ENCODE measurements at places on chromosomes 12 and 14. TPM values are rescaled to one million over a fixed set of nuclear protein-coding genes. Genes with fewer than 3 reads are reported as not detected.

- no peak for DNase-seq
Observed at GRCh38 chr14:105848570-105848969, 322.2 kb downstream of the TMEM121 start.

Gene PYM1
- 16.7 TPM for total RNA-seq

DNA sequence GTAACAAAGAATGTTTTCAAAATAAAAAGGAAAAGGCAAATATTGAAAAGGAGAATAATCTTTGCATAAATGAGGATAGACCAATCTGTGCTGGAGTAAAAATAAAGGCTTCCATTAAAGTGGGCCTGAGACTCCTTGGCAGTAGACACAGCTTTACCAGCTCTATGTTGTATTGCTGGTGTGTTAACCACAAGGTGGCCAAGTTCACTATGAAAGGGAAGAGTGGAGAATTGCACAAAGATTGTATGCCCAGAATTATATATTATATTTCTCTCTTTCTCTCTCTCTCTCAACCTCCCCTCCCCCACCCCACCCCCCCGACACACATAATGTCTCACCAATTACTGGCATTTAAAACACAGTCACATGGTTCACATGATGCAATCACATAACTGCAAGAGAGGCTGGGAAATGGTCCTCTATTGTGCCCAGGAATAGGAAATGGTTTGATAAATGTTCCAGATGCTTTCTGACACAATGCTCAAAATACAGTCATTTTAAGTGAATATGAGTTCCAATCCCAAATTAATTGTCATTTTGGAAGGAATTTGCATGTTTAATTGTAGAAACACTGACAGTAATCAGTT is 222.6 kb upstream of the SYT1 start:
- no peak for DNase-seq

Gene RNASE3
- total RNA-seq, result not detected

DNA sequence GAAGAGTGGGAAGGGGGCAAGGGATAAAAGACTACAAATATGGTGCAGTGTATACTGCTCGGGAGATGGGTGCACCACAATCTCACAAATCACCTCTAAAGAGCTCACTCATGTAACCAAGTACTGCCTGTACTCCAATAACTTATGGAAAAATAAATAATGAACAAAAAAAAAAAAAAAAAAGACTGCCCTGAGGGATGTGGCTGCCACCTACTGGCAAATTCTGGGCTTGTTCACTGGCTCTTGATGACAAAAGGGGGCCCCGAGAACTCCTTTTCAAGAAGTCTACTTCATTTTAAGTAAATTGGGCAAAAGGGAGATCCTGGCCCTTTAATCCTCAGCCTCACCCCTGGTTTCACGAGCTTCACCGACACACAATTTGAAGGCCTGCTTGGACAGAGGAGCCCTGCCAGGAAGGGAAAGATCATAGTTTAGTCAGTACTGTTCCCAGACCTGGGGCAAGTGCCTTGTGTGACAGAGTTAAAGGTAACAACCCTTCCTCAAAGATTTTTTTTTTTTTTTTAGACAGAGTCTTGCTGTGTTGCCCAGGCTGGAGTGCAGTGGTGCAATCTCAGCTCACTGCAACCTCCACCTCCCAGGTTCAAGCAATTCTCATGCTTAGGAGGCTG is 26.1 kb upstream of the STAC3 start:
- DNase-seq, result no peak

DNA sequence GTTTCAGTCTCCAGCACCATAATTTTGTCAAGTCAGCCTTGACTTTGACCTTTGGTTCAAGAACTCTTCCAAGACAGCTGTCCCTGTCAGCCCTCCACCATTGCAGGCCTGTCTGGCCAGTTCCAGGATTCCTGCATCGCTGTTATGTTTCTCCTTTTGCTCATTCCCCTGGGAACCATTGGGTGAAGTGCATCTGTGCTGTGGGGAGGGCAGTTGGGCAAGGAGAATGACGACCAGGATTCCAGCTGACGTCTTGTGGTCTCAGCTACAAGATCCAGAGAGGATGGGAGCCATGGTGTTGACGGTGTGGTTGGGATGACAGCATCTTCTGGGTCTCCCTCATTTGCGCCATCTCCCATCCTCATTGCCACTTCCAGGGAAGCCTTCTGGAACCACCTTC is 45.9 kb upstream of the SLC24A4 start:
- DNase-seq, result no peak

DNA sequence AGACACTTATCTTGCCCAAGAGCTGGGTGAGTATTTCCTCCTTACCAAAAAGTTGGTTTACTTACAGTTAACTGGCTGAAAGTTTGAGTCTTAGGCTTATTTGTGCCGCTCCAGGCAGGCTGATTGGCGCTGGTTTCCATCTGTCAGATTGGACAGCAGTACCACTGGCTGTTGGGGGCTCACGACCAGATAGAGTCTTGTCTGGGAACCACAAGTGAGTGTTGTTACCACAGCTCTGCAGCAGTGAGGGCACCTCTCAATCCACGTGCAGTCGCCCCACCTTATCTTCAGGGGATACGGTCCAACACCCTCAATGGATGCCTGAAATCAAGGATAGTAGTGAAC is 58.9 kb downstream of the DDX51 start:
- DNase-seq, result no peak

DNA sequence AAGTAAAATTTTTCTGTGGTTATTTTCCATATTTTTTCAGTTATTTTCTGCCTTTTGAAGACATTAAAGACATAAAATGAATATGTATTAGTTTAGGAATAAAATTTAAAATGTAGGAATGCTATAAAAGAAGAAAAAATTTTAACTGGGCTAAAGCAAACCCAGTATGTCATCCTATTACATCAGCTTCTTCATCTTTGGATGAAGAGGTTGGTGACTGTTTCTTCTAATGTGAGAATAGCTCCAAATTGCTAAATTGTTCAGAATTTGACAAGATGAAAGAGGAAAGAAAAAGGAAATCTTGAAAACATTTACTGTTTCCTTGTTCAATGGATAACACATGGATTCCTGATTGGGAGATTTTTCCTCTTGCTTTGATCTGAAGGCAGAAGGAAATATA is 52.7 kb upstream of the PZP start:
- no peak for DNase-seq

- DNase-seq, result no peak
Observed at GRCh38 chr12:9864913-9865675, 4.1 kb downstream of the CLEC2B start.

Gene STAT6
- 144 TPM for total RNA-seq

DNA sequence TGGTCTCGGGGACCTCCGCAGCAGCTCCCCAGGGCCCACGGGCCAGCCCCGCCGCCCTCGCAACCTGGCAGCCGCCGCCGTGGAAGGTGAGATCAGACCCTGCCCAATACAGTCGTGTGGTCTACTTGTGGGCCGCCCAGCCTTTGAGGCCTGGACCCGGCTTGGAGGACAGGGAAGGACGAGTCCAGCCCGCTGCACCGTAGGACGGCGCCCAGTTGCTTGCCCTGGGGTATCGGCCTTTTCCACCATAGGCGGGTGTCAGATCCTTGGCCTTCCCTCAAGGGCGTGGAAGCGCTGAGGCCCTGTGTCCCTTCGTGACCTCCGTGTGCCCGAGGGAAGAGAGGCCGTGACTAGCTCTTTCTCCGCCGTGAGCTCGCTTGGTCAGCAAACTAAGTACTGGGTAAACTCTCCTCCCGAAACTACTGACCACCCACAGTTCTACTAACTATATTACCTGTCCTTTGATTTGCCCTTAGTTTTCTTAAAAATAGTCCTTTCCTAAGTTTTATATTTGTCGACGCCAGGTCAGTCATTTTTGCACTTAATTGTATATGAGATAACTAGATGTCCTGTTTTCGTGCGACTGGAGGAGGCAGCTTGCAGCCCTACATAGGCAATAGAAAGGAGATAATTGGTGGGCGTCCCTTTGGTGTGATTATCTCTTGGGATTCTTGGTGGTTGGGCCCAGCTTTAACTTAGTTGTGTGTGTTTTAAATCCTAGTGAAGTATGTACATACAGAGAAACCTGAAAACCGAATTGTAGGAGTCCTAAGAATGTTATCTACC is 757 bp downstream of the SLC25A3 start:
- peak; percentile 30 for DNase-seq

GRCh38 chr12:68812553-68813241 is 4.7 kb downstream of the MDM2 start:
- DNase-seq, result no peak

Gene PPP1R36
- total RNA-seq, result not detected

Gene P2RX2
- not detected for total RNA-seq

DNA sequence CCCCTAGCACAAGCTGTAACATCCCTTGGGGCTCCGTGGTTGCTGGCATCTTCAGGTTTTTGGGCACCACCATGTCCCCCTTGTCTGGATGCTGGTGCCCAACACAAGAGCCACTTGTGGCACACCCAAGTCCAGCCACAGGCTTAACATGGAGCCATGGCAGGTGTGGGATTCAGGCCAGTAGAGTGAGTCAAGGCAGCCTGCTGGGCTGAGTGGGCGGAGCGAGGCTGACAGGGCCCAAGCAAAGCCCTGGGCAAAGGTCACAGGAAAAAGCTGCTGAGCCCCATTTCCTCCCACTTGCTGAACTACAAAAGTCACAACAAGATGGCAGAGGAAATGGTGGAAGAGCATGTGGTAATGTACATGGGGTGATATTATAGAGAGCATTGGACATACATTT is 950.7 kb upstream of the FLRT2 start:
- DNase-seq, result no peak

Gene KRT72
- total RNA-seq, result 82.2 TPM

Gene GPX2
- not detected for total RNA-seq

GRCh38 chr12:110726708-110727369 is 15.9 kb downstream of the PPP1CC start:
- no peak for DNase-seq

Gene IFNG-AS1
- 1.1 TPM for total RNA-seq

GRCh38 chr14:79111987-79112501 is 941.9 kb downstream of the NRXN3 start:
- DNase-seq, result no peak

DNA sequence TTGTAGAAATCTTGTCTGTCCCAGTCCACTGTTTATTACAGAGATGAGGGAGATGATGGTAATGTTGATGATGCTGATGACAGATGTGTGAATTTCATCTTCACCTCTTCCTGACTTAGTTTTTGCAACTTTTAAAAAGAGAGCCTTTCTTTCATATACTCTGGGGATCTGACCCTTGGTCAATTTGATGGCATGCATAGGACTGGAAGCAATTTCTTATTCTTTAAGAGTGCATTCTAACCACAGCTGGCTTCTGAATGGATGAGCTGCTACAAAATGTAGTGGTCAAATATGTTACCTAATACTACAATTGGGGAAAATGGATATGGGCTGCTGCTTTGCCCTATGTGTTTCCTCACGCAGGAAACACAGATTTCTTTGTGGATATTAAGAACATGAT is 80.8 kb downstream of the MYRFL start:
- DNase-seq, result no peak

DNA sequence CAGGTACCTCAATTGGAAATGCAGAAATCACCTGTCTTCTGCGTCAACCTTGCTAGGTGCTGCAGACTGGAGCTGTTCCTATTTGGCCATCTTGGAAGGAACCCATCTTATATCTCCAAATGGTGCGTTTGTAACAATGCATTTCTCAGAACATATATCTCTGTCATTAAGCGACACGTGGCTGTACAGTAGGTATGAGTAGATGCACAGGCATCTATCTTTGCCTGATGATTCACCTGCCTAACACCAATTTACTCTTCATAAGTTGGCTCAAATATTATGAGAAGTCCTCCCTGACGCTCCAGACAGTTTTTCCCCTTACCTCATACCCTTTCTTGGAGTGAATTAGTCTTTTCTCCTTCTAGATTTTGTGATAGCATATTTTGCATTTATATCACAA is 44.2 kb downstream of the GPR137C start:
- no peak for DNase-seq

GRCh38 chr12:114168061-114168460 is 201.9 kb upstream of the RBM19 start:
- DNase-seq, result no peak

DNA sequence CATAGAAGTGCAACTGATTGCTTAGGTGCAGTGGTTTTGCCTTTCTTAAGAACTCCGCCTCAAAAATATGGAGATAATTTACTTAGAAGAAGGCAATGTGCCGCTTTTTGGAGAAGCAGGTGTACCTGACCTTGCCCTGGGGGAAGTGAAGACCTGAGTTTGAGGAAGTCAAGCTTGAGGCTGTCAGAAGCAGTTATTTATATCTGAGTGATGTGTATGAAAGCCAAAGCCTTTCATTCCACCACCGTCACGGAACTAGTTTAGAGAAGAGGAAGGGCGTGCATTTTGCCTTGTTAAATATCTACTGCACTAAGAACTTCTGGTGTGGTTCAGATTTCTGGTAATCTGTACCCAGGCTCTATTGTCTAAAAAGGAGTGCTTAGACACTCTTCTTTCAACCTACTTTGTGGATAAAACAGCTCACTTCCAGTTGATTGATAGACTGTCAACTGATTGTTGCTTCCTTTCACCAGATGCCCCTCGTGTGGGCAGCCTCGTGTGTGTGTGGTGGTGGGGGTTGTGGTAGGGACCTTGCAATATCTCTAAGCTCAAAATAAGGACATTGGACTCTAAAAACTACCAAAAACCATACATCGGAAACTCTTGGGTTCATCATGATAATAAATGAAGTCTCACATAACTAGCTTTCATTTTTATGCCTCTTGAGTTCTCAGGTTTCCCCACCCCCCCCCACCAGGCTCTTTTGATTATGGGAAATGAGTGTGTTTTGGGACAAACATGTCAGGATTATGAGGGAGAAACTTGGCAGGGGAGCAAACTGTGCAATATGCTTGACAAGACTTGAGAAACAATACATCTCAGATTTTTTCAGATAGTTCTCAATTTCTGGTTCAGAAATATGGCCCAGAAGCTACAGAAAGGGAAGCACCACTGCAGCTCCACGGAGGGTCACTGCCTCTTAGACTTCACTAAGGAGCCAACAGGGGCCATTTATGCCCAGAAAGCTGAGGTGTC is 78.6 kb downstream of the ARF6 start:
- DNase-seq, result peak; percentile 31

GRCh38 chr12:18651525-18651924 is 86.3 kb downstream of the PLCZ1 start:
- no peak for DNase-seq

DNA sequence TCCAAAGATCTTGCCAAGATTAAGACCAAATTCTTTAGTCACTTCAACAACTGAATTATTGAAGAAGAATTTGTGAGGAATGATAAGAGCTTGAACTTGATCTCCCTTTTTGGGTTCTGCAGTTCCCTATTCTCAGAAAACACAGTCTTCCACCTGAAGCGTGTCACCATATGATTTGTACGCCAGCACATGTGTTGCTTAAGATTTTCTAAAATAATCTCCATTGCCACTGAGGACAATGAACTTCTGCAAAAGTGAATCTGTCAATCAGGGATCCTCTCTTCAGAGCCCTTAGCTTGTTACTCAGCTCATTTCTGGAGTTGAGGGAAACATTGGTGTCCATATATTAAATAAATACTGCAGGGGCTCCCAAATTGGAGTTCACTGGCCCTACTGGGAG is 4.2 kb upstream of the SPIC start:
- no peak for DNase-seq

GRCh38 chr12:109523504-109523903 is 46.1 kb downstream of the UBE3B start:
- no peak for DNase-seq
